ENCODE measurements at places on chromosomes 16 and 17.

GRCh38 chr17:6444571-6445335 is 498 bp downstream of the PIMREG start:
- DNase-seq, result no peak

- DNase-seq, result no peak
Measured at GRCh38 chr17:50129728-50130558, at the start of gene SAMD14. Gene SAMD14 (minus strand): TSS chr17:50130160. CDS start chr17:50124959, 5,201 bp downstream.

DNA sequence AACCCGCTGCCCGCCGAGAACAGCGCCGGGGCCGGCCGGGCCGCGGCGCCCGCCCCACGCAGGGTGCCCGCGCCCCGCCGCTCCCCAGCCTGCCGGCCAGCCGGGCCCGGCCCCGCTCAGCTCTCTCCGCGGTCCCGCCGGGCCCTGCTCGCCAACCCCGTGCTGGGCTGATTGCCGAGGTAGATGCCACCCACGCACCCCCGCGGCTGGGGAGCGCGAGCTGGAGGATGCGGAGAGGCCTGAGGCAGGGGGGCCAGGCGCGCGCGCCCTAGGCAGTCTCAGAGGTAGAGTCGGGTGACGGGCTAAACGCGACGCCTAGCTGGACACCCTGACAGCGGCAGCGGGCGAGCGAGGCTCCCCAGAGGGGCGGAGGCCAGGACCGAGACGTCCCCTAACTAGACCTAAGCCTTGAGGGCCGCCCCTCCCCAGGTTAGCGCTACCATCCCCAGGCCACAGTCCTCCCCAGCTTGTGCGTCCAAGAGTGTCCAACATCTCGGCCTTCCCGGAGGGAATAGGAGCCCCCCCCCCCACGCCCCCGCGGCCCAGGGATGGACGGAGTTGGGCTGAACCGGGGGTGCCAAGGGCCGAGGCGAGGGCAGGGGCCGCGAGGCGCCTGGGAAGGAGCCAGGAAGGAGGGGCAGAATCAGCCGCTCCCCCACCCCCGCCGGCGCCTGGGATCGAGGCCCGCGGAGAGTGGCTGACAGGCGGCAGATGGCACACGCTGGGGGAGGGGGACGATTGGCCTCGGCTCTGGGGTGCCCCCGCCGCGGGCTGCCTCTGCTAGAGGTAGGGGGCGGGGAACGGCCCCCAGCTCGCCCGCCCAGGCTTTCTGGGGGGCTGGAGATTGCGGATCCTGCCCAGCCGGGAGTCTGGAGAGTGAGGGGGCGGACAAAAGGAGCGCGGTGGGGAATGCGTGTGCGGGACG is 2.5 kb upstream of the ZNF423 start:
- DNase-seq, result peak; percentile 54

DNA sequence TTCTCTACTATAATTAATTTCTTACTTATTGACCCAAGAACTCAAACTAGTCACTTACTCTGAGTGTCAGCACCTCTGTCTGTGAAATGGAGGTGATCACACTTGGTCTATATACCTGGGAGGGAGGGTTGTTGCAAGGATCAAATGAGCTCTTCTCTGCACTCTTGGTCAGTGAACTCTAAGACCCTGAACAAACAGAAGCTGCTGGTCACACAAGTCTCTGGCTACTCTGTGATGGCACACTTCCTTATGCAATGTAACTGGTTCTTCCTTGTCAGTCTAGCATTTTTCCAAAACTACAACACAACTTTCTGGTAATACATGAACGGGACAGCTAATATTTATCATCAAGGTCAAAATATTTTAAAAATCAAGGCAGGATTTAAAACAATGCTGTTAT is 40.7 kb downstream of the GNA13 start:
- no peak for DNase-seq

DNA sequence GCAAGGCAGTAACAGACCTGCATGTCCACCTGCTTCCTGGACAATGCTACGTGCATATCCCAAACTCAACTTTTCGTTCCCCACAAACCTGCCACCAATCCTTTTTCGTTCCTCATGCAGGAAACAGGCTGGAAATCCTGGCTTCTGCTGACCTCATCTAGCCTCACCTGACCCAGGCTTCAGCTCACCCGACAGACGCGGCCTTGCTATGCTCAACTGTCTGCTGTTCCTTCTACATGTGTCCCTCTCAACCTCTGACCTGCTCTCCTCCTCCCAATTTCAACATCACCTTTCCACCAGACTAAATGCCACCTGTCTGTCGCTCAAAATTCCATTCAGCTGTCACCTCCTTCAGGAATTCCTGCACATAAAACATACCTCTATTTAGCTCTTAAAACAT is 44.5 kb downstream of the XPO6 start:
- DNase-seq, result no peak

DNA sequence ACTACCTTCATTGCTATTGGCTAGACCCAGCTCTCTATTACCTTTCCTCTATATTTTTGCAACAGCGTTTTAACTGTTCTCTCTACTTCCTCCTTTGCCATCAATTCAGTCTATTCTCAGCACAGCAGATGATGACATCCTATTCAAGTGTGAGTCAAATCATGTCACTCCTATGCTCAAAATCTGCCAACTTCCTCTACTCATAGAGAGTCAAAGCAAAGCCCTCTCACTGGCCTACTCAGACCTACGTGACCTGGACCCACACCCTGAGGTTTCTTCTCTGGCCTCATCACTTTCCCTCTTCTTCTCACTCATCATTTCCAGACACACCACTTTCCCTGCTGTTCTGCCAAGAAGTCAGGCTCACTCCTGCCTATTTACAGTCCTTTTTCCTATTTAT is 289.0 kb upstream of the AXIN2 start:
- DNase-seq, result no peak

DNA sequence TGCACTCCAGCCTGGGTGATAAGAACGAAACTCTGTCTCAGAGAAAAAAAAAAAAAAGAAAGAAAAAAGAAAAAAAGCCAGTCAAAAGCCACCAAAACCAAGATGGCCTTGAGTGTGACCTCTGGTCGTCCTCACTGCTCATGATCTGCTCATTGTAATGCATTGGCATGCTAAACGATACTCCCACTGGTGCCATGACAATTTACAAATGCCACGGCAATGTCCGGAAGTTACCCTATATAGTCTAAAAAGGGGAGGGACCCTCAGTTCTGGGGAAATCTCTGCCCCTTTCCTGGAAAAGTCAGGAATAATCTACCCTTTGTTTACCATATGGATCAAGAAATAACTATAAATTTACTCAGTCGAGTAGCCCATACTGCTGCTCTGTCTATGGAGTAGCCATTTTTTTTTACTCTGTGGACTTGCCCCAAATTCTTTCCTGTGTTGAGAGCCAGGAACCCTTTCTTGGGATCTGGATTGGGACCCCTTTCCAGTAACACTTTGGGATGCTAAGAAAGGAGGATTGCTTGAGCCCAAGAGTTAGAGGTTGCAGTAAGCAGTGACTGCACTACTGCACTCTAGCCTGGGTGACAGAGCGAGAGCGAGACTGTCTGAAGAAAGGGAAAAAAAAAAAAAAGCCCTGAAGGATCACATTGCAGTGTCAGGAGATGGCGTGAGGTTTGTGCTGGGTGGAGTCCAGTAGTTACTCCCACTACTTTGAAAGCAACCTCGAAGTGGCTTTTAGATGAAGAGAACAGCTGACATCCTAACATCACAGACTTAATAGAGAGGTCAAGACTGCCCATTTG is 3.7 kb upstream of the TMEM231 start:
- no peak for DNase-seq

GRCh38 chr17:76920364-76921139 is 52.3 kb downstream of the MGAT5B start:
- DNase-seq, result no peak

- DNase-seq, result no peak
Measured at GRCh38 chr16:22685459-22685830, 128.5 kb upstream of the HS3ST2 start.

DNA sequence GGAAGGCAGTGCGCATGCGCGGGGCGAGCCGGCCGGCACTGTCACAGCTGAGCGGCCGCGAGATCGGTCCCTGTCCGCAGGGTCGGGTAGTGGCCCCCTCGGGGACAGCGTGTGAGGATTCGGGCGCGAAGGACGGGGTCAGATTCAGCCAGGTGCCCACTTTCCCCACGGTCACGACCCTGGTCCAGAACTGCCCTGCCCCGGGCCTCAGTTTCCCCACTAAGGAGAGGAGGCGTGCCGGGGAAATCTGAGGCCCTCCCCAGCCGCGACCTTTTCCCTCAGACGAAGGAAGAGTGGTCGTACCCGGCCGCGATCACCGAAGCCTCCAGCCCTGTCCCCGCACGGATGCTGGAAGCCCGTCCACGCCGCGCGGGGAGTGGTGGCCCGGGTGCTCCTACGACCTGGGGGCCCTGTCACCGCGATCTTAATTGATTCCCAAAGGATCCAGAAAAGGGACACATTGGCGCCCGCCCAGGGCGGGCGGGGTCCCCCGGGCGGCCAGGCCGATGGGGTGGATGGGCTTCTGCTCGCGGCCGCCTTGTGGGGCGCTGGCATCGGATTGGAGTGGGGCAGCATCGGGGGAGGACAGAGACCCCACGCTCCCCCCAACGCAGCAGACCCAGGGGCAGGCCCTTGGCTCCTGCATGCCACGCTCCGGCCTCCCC is 57.7 kb downstream of the SRL start:
- DNase-seq, result no peak

GRCh38 chr17:59375857-59376256 is 44.4 kb downstream of the YPEL2 start:
- DNase-seq, result no peak

- no peak for DNase-seq
Measured at GRCh38 chr17:63842173-63842539, 329 bp downstream of the SMARCD2 start.

- no peak for DNase-seq
Measured at GRCh38 chr16:12304861-12305596, 328.5 kb downstream of the SNX29 start.

DNA sequence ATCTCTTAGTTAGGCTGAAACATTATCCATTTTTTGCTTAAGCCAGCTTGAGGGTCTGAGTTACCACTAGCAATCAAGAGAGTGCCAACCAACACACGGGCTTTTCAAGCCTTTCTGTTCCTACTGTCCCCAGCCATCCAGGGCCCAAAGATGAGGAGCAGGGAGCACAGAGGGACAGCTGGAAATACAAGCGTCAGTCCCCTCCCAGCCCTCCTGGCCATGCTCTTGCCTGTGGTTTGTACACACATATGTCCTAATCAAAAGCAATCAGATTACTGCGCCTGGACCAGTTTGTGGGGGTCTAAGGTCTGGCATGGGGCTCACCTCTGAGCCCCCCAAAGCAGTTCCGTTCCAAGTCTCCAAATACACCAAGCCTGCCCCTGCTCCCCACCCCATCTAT is 3.5 kb downstream of the CORO7 start:
- no peak for DNase-seq

GRCh38 chr16:21634216-21634615 is 18.2 kb downstream of the IGSF6 start:
- DNase-seq, result no peak

DNA sequence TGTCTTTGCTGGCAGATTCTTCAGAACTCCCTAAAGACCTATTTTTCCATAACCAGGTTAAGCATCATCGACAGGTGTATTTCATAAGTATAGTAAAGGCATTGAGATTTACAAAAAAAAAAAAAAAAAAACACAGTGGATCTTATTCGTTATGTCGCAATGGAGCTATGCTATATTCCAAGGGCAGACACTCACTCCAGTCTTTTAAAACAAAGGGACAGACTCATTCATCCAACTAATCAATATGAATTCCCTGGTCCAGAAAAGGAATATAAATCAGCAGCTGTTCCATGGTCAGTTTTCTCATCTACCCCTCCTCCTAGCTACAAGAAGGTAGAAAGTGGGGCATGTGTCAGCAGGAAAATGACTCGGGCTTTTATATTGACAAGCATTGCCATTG is 97.7 kb upstream of the MON1B start:
- DNase-seq, result no peak

DNA sequence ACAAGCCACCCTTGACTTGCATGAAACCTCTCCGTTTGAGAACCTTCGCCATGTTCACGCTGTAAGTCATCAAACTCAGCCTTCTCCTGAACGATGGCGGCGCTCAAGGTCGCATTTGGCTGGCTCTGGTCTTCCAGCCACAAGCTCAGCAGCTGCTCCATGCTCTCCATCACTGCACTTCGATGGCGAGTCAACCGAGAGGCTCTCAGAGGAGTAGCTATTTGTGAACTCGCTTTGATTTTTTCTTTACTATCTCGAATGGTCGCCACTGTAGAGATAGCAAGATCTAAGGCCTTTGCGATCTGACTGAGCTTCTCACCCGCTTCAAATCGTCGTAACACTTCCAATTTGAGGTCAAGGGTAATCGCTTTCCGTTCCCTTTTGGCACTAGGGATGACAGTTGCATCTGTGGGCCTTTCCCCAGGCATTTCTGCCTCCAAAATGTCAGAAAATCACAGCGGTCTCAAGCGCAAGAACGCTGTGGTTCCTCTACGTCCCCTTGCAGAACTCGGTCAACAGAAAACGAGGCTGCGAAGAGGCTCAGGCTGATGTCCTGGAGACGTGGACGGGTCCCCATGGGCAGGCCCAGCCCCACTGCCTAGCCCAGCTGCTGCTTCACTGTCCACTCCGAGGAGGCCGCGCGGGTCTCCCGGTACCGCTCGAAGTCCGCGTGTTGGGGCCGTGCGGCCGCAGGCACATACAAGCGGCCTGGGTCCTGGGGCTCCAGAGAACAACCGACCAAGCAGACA is 23.1 kb downstream of the DEF8 start:
- DNase-seq, result no peak

DNA sequence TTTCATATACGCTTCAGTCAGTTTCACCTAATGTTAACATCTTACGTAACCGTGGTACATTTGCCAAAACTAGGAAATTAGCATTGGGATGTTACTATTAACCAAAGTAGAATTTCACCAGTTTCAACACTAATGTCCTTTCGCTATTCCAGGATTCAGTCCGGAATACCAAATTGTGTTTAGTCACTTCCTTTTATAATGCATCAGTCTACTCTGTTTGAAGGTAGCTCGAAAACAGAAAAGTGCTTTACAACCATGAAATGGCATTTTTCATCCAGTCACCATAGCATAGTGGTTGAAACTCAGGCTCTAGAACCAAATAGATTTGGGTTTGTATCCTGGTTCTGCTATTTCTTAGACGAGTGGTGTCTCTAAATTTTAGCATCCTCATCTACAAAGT is 29.4 kb downstream of the AP2B1 start:
- no peak for DNase-seq

- DNase-seq, result no peak
Measured at GRCh38 chr17:14712611-14713021, 411.7 kb downstream of the HS3ST3B1 start.

DNA sequence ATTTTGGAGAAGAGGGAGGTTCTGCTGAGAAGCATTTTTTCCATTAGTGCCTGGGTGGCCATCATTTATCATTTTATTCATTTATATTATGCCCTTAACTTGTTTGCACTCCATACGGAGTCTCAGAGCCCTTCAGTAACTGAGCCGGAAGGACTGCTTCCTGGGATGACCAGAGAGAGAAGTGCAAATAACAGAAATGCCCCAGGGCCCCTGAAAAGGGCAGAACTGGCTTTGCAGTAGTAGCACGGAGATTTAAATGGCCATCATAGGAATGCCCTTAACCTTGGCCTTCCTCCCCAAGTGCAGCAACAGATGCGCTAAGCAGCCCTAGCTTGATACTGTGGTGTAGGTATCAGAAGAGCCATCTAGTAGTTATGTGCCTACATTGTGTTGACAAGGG is 58.5 kb downstream of the NUP93 start:
- DNase-seq, result no peak
